Stimulated activated CD8-positive, alpha-beta memory T cell treated with anti-CD3 and anti-CD28 coated beads, Interleukin-2, amount 100 ng/mL, for 1 hour (primary cell): ENCODE measurements at places on chromosomes 2 and 18.

DNA sequence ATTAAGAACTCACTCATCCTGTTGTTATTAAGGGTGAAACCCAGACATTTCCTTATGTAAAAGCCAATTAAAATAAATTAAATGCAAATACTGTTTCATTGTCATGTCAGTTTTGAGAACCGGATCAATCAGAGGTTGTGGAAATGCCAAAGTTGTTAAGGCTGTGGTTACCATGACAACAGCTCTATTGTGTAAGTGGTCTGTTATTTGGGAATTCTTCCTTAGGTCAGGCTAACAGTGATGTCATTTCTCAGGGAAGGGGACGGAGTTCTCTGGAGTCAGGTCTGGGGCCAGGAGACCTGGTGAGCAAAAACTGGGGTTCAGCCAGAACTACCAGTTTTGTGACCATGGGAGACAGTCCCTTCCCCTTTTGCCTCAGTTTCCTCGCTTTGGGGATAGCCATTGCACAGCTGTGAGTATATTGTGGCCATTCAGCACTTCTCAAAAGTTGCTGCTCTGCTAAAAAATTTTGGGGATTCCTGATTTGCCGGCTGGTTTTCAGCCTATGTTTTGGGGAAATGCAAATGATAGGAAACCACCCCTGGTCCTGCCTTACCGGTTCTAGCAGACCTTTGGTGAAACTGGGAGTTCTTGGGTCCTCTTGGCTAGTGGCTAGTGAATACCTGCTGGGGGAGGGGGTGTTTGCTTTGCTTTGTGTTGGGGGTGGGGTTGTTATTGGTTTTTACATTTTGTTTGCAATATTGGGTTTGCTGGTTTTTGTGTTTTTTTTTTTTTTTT, 21.6 kb downstream of the HPCAL1 start:
- no peak for DNase-seq

DNA sequence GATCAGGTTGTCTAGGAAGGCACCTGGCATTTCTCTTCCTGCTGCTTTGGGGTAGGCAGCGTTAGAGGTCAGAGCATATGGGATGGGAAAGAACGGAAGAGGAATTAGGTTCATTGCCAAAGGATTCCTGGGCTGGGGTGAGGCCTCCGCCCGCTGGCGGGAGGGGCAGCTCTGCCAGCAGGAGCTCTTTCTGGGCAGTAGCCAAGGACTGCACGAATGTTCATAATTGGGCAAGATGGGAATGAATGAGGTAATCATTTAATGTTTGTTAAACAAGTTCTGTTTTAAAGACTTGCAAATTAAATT, 253.9 kb downstream of the AGAP1 start:
- no peak for DNase-seq

- DNase-seq, result no peak
Observed at GRCh38 chr2:200431996-200432705, 77.7 kb downstream of the KCTD18 start.

GRCh38 chr2:197498937-197499593, 575 bp downstream of the HSPD1 start:
- DNase-seq, result peak; percentile 30

- no peak for DNase-seq
Observed at GRCh38 chr2:46530639-46531038, 51.3 kb downstream of the TMEM247 start.
